ENCODE measurements at places on chromosomes 2 and 18.

DNA sequence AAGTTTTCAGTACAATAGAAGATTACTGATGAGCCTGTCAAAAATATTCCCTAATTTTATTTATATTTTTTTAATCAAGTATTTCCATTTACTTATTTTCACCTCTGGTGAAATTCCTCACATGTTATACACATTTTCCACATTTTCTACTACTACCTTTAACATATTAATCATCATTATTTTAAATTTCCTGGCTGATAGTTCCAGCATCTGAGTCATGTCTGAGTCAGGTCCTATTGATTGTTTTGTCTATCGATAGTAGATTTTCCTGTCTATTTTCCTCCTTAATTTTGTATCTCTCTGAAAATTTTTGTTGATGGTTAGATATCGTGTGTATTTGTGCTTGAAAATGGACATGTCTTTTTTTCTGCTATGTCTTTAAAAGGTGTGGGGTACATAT lies 211.8 kb upstream of the DSEL start:
- no peak for DNase-seq

DNA sequence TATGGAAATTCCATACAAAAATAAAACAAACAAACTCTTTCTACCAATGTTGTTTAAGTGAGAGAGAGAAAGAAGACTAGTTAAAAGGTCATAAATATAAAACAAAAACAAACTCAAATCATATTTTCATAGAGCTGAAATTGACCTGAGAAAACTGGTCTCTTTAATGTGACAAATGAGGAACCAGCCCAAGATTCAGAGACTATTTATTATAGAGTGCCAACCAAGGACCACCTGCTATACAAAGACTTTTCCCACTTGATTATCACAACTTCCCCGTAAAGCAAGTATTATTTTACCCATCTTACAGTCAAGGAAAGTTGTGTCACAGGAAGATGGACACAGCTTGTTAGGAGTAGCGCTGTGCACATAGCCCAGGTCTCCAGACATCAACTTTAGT lies 13.3 kb downstream of the ANKRD44 start:
- no peak for DNase-seq

GRCh38 chr2:230326453-230327417 lies at the start of gene SP140L:
Gene SP140L (plus strand): TSS chr2:230327193. CDS start chr2:230327270, 77 bp downstream.
- peak; percentile 90 for DNase-seq

GRCh38 chr2:217223222-217223930 lies 363.5 kb upstream of the TNP1 start:
- DNase-seq = peak; percentile 11

- peak; percentile 81 for DNase-seq
Measured at GRCh38 chr18:3037423-3037915, 24.5 kb upstream of the LPIN2 start.
